ENCODE measurements at places on chromosomes 3 and 15.

GRCh38 chr15:48603922-48604321, 41.6 kb downstream of the FBN1 start:
- DNase-seq, result no peak

DNA sequence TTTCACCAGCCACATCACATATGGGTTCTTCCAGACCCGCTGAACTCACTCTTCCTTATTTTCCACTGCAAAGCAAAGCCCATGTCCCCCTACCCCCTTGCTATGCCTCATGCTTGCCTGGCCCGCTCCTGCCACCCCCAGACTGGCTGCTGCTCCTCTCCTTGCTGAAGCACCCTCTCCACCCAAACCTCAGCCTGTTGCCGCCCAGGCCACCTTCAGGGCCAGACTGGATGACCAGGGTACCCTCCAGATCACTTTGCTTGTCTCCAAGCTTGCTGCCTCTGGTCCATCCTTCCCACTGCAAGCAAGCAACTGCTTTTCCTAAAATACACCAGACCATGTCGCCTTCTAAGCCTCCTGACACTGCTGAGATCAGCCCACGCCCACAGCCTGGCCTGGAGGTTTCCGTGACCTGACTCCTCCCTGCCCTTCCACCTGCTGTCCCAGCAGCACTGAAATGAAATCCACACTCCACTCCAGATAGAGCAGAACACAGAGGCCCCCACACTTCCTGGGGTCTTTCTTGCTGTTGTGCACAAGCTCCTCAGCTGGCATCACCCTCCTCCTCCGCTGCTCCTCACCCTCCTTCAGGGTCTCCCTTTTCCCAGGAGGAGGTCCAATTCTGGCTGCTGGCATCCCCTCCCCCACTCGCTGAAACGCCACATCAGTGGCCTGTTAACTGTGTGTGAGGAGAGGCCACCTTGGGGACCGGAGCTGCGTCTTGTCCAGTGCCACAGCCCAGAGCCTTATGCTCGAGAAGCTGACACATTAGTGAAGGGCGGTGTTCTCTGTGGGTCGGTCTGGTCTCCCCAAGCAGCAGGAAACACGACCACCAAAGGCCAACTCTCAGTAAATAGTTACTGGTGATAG, 99.1 kb downstream of the ADCY5 start:
- no peak for DNase-seq

- DNase-seq, result no peak
Measured at GRCh38 chr3:57787867-57788623, 31.9 kb downstream of the SLMAP start.

GRCh38 chr3:51715977-51716294, 9.1 kb downstream of the GRM2 start:
- no peak for DNase-seq

DNA sequence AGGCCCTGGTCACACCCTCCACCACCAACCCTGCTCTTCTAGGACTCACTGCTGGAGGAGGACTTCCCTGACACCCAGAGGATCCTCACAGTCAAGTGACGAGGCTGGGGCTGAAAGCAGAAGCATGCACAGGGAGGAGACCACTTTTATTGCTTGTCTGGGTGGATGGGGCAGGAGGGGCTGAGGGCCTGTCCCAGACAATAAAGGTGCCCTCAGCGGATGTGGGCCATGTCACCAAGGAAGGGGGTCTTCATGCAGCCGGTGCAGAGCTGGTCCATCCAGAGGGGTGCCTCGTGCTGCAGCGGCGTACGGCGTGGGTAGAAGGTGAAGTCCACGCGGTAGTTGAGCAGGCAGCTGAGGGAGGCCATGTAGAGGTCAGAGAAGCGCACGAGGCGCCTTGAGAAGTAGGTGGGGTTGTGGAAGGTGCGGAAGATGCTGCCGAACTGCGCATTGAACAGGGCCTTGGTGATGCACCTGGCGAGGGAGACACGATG, 9.4 kb downstream of the NT5DC2 start:
- no peak for DNase-seq

- DNase-seq, result no peak
Measured at GRCh38 chr15:60975218-60975617, 253.9 kb downstream of the RORA start.

DNA sequence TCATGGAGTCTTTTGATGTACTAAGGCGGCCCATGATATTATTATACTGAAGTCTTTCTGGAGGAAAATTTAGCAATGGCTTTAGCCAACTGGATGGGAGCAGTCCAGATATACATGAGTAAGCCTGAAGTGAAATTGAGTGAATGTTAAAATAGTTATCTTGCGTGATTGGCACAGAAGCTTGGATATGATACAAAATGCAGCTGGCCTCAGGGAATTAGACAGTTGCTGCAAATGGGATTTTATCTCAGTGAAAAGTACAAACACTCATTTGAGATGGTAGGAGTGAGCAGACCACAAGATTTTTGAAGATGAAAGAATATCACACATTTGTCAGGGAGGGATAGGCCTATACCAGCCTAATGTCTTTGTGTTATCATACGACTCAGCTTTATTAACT, 8.9 kb downstream of the LMOD3 start:
- no peak for DNase-seq
